Fibroblast of lung (primary cell): ENCODE measurements at places on chromosomes 13 and 19.

DNA sequence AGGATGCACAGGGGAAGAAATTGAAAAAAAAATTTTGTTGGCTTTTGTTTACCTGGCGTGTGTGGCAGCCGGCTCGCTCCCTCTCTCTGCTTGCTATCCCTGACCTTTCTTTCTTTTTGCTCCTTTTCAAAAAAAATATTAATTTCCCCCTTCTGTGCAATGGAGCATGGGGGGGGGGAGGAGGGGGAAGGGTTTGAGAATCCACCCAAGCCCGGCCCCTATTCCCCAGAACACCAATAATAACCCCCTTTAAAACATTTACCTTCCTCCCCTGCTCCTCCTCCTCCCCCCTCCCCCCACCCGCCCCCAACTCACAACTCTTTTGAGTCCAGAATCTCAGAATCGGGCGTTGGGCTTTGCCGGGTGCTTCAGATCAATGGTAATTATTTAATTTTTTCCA is 28.4 kb downstream of the NFIX start:
- peak; percentile 53 for DNase-seq

- DNase-seq: peak; percentile 55
Observed at GRCh38 chr13:31012655-31013024, 80.2 kb downstream of the TEX26 start.

- DNase-seq: no peak
Observed at GRCh38 chr13:110239280-110240125, 67.5 kb downstream of the COL4A1 start.

DNA sequence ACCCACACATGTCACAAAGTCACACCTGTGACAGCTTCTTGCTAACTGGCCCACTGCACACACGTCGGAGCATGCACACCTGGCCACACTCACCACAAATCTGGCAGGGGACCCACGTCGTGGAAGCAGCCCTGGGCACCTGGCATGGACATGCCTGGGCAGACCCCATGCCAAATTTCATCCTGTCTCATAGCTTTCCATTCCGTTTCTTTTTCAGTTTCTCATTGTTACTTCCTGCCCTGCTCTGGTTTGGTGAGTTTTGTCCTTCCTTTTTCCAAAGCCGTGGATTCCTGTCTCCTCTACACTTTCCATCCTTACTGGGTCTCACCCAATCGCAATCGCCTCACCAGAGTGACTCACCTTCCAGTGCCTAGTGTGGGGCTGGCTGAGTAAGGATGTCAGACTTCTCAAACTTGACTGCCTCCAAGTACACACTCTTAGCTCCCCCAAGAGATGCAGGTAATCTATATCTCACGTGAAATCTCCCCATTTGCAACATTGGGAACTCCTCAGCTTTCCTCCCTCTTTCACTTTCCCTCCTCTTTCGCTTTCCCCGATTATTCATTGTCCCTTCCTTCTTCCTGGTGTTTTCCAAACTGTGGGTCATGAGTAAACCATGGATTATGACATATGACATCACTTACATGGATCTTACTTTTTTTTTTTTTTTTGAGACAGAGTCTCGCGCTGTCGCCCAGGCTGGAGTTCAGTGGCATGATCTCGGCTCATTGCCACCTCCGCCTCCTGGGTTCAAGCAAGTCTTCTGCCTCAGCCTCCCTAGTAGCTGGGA is 1.6 kb upstream of the BBC3 start:
- peak; percentile 74 for DNase-seq

DNA sequence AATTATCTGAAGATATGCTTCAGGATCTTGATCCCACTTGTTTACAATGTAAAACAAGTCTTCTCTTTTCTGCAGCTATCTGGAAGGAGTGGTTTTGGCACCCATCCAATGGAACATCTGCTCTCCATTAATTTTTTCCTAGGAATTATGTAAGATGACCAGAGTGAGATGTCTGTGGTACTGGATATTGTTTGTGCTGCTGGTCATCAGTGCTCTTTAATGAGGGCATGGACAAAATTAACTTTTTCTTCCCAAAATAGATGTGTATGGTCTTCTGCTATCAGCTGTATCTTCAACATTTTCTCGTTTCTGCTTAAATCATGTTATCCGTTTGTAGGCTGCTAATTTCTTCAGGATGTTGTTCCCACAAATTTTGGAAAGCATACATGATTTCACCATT is 415.4 kb upstream of the KLHL1 start:
- DNase-seq: peak; percentile 9

DNA sequence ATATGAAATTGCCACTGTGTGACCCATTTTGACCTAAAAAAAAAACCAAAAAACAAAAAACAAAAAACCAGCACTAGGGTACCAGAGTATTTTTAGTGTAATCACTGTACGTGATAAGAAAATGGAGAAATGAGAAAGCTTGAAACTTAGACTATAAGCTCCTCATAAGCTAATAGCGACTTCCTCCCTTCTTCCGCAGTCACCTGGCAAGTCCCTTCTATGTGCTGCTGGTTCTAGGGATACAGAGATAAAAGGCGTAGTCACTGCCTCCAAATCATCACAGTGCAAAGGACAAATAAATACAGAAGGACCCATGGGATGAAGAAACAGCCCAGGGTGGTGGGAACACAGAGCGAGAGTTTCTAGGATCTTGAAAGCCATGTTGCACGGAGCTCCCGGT is 190.3 kb downstream of the TM9SF2 start:
- no peak for DNase-seq

DNA sequence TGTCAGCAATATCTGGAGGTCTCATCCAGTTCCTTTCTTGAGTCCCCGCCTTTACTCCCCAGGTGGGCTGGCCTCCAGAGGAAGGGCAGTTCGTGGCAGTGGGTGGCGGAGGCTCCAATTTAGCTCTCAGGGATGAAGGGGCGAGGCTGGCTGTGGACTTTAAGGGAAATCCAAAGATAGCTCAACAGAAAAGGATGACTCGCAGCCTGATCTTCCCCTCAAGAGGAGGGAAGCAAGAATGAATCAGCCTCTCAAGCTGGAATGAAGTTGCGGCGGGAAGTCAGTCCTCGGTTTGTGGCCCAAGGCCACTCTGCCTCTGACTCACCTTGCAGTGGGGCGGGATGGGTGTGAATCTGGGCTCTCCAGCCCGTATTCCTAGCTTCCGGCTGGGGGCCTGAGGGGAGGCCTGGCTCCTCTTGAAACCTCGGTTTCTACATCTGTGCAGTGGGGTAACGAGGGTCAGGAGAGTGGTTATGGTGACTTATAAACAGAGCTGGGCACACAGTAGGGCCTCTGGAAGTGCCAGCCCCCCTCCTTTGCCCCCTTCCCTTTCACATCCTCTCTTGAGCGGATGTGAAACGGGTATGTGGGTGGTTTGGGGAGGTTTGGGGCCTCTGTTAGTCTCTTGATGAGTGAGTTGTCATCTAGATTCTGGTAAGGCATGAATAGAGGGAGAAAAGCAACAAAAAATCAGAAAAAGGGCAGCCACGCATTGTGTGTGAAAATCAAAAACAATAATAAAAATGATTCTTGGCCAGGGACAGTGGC is 10.5 kb upstream of the SMG9 start:
- peak; percentile 99 for DNase-seq

- no peak for DNase-seq
Observed at GRCh38 chr13:34459856-34460255, 482.2 kb upstream of the NBEA start.

DNA sequence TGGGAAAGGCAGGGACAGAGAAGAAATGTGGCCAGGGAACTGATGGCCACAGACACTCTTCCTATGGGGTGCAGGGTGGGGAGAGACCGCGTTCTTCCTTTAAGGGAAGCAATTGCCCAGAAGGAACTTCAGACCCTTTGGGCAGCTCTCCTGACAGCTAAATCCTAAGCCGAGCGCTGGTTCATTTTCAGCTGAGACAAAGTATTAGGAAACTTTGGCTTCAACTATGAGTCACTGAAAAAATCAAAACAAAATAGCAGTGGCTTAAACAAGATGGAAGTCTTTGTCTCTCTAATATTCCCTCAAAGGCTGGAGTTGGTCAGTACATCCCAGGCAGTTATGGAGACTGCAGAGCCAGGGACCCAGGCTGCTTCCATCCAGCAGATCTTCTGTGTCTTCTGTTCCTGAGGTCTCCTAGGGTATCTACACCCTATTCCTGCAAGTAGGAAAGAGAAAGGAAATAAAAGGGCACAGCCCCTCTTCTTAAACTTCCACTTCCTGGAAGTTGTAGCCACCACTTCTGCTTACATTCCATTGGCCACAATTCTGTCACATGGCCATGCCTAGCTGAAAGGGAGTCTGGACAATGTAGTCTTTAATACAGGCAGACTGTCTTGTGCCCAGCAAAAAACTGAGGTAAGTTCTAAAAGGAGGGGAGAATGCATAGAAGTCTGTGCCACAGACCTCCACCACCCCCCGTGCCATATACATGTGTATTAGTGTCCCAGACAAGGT is 163.5 kb downstream of the KATNAL1 start:
- DNase-seq: peak; percentile 65

- no peak for DNase-seq
Observed at GRCh38 chr13:85969331-85969730, 170.1 kb upstream of the SLITRK6 start.

DNA sequence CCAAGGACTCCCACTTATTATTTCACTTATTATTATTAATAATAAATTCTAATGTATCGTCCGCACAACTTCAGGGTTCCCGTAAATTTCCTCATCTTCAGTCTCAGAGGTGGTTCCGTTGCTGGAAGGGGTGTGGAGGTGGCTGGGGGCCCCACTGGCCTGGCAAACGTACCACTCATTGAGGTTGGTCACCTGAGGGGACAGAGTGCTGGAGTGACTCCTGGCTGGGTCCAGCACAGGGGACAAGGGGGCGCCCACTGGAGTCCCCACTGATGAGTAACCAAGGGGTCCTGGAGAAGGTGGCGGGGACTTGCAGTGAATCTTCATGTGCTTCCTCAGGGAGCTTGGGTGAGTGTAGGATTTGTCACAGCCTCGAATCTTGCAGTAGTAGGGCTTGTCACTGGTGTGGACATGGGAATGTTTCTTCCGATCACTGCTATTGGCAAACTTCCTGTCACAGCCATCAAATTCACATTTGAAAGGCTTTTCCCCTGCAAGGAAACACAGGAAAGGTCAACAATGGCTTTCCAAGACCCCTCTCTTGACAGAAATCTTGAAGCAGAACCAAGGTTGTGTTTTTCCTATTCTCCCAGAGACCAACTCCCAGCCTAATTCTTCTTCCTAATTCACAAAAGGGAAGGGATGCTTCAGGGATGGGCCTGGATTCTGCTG is 6.1 kb downstream of the ZIC5 start:
- DNase-seq: no peak

- DNase-seq: peak; percentile 48
Observed at GRCh38 chr19:48480558-48481500, 11.7 kb downstream of the CYTH2 start.

DNA sequence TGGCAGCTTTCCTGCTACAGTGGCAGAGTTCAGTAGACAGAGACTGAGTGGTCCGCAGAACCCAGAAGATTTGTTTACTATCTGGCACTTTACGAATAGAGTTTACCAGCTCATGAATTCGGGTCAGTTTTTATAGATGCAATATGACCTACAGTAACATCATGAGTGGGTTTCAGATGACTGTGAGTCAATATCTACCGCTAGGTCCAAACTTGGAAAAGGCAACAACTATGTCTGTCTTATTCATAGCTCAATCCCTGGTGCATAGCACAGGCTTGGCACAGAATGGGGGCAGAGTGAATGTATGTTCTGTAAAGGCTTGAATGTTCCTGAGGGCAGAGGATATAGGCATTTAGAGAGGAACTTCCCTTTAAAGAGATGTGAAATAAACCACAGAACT is 65.2 kb downstream of the RAP2A start:
- DNase-seq: no peak

- DNase-seq: peak; percentile 22
Observed at GRCh38 chr19:52734331-52734892, 432 bp downstream of the ZNF611 start.
